MM.1S (cell line): ENCODE measurements at places on chromosomes 3 and 15.

DNA sequence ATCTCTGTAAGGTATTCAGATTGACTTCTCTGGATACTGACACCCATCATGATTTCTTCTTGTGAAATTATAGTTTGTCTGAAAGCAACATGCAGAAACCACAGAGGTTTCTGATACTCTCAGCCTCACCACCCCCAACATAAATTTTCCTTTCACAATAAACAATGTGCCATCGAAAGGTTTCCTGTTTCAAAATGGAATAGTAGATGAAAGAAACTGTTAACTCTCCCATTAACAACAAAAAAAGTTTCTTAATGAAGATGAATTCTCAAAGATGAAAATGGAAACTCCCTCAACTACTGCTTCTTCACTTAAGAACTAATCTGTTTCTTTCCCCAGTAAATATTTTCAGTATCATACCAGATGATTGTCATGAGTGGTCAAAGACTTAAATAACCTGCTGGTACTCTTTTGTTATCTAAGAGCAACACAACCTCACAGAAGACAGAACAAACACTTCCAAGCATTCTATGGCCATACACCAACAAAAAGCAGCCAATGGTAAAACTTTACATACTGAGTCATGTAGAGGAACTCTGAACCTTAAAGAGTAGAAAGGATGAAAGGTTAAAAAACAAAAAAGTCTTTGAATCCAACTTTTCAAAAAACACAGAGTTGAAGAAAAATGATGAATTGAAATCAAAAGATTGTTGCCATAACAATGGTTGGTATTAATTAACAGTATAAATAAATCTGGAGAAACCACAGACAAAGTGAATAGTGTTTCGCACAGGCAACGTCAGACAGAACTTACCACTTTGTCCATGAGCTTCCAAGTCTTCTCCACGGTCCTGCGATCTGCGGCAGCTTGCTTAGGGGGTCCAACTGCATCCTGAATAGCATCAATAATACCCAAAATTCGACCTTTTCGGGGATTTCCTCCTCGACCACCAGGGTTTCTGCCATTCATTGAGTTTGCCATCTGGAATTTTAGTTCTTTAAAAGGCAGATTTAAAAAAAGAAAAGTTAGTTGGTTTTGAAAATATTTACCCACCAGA lies 1.9 kb downstream of the CBLB start:
- no peaks in the 10 kb centered on the region for H3K36me3 ChIP-seq
- H3K4me3 ChIP-seq, result peak overlapping the region; percentile 18; the same call in 1 of the 2 replicates
- no peak overlapping the region for H3K27ac ChIP-seq
- DNase-seq, result peak; percentile 74
- H3K27me3 ChIP-seq, result peaks cover 49% of the 10 kb centered on the region

- DNase-seq, result peak; percentile 84
- H3K27ac ChIP-seq, result no peak overlapping the region
- no peaks in the 10 kb centered on the region for H3K36me3 ChIP-seq
- no peaks in the 10 kb centered on the region for H3K4me1 ChIP-seq
Measured at GRCh38 chr15:92797168-92798052, 102.7 kb upstream of the CHD2 start.

DNA sequence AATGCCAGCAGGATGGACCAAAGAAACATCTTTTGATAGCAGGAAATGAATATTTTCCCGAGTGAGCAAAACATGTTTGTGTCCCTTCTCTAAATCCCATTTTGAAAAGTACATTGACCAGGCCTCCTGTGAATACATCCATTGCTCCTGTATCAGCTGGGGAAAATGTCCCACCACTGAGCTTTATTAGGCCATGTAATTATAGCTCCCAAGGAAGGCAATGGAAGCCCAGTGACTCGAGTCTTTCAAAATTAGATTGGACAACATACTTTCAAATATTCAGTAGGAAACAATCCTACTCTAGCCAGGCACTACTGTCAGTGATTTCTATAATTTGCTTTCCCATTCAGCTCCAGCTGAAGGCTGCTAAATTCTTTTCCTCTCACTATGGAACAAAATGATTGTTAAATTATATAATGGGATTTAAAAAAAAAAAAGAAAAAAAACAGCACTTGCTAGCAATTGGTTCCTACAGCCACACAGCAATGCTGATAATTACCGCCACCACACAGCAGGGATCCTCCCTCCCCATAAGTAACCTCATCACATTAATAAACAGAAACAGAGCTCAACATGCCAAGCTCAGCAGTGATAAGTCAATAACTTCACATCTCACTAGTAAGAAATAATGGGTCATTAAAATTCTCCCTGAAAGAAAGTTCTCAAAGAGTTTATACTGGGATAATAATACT lies 172.4 kb upstream of the SLC2A2 start:
- H3K4me1 ChIP-seq, result no peaks in the 10 kb centered on the region
- H3K4me3 ChIP-seq, result no peak overlapping the region
- no peak for DNase-seq
- no peak overlapping the region for H3K27ac ChIP-seq
- no peaks in the 10 kb centered on the region for H3K36me3 ChIP-seq
- no peaks in the 10 kb centered on the region for H3K27me3 ChIP-seq

DNA sequence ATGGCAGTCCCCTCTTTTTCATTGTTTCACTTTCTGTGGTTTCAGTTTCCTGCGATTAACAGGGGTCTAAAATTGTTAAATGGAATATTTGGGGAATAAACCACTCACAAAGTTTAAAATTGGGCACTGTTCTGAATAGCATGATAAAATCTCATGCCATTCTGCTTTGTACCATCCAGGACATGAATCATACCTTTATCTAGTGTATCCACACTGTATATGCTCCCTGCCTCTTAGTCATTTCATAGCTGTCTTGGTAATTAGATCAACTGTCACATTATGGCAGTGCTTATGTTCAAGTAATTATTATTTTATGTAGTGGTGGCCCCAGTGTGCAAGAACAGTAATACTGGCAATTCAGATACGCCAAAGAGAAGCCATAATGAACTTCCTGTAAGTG lies 734.5 kb downstream of the ZPLD1 start:
- no peaks in the 10 kb centered on the region for H3K4me1 ChIP-seq
- H3K36me3 ChIP-seq, result no peaks in the 10 kb centered on the region
- H3K27ac ChIP-seq, result no peak overlapping the region
- no peaks in the 10 kb centered on the region for H3K27me3 ChIP-seq

DNA sequence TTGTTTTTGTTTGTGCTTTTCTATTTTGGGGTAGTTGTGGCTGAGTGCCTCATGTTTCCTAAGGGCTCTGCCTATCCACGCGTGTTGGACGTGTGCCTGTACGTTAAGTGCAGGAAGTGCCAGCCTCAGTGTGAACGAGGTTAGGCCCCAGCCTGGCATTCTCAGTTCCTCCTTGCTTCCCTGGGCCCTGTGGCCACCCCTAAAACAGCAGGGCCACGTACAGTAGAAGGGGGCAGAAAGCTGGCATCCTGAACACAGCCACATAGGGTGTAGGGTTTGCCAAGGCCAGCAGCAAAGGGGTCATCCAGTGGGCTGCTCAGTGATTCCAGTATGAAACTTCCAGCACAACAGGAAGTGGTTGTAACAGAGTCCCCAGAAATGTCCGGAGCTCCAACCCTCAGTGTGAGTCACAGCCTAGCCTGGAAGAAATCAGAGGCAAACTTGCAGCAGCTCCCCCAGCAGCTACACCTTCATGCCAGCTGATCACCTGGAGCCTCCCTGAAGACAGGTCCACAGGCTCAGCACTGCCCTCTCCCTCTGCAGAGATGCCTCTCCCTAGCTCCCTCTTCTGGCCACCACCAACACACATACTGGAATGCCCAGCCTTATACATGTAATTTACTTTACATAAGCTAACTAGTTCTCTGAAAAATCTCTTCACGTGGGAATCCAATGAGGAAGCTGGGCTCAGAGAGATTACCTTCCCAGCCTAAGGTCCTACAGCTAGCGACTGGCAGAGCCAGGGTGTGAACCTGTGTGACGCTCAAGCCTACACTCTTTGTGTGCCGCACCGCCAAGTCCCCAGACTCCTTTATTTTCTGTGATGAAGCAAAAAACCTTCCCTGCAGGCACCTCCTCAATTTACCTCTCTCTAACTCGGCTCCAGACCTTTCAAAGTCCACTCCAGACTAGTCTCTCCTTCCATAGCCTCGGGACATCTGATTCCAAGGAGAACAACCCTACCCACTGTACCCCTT lies 26.6 kb downstream of the ILDR1 start:
- no peaks in the 10 kb centered on the region for H3K27me3 ChIP-seq
- DNase-seq, result peak; percentile 76
- peaks cover 59% of the 10 kb centered on the region for H3K4me1 ChIP-seq
- H3K36me3 ChIP-seq, result no peaks in the 10 kb centered on the region

DNA sequence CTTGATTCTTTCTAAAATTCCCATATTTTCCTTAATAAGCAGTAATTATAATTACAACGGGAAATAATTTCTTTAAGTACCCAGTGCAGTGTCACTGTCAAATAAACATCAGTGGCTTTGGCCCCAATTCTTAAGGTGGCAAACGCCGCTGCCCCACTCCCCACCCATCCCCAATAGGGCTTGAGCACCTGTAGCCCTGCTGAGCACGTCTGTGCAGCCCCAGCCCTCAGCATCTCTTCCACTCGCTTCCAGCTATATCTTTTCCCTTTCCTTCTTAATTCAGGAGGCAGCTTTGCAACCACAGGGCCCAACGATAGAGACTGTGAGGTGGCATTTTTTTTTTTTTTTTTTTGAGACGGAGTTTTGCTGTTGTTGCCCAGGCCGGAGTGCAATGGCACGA lies 9.0 kb downstream of the PPM1M start:
- H3K4me3 ChIP-seq, result no peak overlapping the region
- H3K27me3 ChIP-seq, result no peaks in the 10 kb centered on the region
- DNase-seq, result peak; percentile 5
- peaks cover 48% of the 10 kb centered on the region for H3K4me1 ChIP-seq
- H3K27ac ChIP-seq, result peak overlapping the region; percentile 95; the same call in 1 of the 2 replicates

DNA sequence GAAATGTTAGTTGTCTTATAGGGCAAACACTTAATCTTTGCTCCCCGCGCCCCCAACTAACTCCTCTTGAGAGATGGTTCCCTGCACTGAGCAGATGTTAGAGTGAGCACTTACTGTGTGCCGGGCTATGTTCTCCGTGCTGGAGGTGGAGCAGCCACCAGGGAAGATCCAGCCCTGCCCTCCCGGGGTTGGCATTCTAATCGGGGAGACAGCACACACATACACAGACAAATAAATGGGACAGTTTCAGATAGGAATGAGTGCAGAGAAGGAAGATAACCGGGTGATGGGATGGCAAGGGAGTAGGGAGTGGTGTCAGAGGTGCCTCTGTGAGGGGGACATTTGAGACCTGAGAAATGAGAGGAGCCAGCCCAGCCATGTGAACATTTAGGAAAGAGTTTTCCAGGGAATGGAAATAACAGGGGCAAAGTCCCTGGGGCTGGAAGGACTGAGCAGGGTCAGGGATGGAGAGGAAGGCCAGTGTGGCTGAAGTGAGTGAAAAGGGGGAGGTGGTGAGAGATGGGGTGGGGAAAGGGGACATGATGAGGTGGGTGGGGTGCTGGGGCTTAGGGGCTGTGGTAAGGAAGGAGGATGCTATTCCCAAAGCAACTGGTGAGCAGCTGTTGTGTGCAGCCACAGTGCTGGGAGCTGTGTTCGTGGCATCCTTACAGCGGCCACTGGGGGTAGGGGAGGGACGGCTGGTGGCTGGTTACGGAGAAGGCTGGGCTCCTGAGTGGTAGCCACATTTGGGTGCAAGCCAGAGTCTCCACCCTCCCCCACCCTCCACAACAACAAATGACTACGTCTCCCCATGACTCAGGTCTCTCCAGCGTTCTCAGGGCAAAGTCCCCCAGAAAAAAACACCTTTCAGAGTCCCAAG lies 15.4 kb upstream of the FGD5 start:
- no peak overlapping the region for H3K4me3 ChIP-seq
- no peak for DNase-seq
- no peak overlapping the region for H3K27ac ChIP-seq
- peaks cover 12% of the 10 kb centered on the region; the same call in 1 of the 2 replicates for H3K27me3 ChIP-seq
- no peaks in the 10 kb centered on the region for H3K4me1 ChIP-seq
- H3K36me3 ChIP-seq, result no peaks in the 10 kb centered on the region

DNA sequence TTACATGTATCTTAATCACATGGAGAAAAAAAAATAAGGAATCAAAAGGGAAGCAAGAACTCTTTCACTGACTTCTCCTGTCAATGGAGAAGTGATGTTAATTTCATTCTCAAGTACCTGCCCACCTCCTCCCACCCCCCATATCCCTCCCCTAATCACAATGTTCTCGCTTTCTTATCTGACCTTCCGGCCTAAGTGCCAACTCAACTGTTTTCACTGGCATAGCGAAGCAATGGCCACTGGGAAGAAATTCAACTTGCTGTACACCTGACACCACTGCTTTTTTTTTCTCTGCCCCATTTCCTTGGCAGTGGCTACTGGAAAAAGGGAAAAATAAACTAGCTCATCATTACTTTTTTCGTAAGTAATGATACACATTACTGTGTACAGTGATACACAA lies 3.8 kb downstream of the SGO1 start:
- no peaks in the 10 kb centered on the region for H3K27me3 ChIP-seq
- peaks cover 4% of the 10 kb centered on the region; the same call in 1 of the 2 replicates for H3K4me1 ChIP-seq
- H3K27ac ChIP-seq, result no peak overlapping the region
- no peak overlapping the region for H3K4me3 ChIP-seq
- no peak for DNase-seq

GRCh38 chr3:36394176-36394575 lies 13.9 kb downstream of the STAC start:
- H3K36me3 ChIP-seq, result no peaks in the 10 kb centered on the region
- no peak overlapping the region for H3K27ac ChIP-seq

DNA sequence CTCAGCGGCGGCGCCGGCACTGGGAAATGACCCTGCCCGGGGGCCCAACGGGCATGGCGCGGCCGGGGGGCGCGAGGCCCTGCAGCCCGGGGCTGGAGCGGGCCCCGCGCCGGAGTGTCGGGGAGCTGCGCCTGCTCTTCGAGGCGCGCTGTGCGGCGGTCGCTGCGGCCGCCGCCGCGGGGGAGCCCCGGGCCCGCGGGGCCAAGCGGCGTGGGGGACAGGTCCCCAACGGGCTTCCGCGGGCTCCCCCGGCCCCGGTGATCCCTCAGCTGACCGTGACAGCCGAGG lies 172 bp downstream of the ITPKA start:
- DNase-seq, result no peak
- peaks cover 5% of the 10 kb centered on the region; the same call in 1 of the 2 replicates for H3K4me1 ChIP-seq
- H3K27me3 ChIP-seq, result no peaks in the 10 kb centered on the region
- H3K4me3 ChIP-seq, result peak overlapping the region; percentile 64

- no peak overlapping the region for H3K4me3 ChIP-seq
- no peak for DNase-seq
- H3K36me3 ChIP-seq, result no peaks in the 10 kb centered on the region
- no peak overlapping the region for H3K27ac ChIP-seq
Measured at GRCh38 chr3:184676927-184677326, 34.9 kb downstream of the MAGEF1 start.

DNA sequence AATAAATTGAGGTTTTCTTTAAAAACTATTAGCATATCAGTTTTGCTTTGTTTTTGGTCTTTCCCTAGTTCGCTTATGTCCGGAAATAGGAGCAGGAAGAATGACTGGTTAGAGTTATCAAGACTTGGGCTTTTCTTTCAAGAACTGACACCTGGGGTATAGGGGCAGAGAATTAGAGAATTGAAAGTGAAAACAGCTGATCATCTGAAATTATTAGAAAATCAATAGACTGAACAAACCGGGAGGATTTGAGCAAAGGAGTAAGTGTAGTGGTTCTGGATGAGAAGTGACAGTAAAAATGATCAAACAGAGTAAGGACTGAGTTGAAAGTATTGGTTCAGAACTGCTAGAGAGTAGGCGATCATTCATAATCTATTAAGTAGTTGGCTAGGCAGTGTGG lies 6.0 kb downstream of the MINDY2 start:
- peak; percentile 44 for DNase-seq
- no peaks in the 10 kb centered on the region for H3K27me3 ChIP-seq
- peaks cover 21% of the 10 kb centered on the region for H3K4me1 ChIP-seq
- H3K27ac ChIP-seq, result peak overlapping the region; percentile 30; the same call in 1 of the 2 replicates
